ENCODE measurements at places on chromosomes 7 and 10.

DNA sequence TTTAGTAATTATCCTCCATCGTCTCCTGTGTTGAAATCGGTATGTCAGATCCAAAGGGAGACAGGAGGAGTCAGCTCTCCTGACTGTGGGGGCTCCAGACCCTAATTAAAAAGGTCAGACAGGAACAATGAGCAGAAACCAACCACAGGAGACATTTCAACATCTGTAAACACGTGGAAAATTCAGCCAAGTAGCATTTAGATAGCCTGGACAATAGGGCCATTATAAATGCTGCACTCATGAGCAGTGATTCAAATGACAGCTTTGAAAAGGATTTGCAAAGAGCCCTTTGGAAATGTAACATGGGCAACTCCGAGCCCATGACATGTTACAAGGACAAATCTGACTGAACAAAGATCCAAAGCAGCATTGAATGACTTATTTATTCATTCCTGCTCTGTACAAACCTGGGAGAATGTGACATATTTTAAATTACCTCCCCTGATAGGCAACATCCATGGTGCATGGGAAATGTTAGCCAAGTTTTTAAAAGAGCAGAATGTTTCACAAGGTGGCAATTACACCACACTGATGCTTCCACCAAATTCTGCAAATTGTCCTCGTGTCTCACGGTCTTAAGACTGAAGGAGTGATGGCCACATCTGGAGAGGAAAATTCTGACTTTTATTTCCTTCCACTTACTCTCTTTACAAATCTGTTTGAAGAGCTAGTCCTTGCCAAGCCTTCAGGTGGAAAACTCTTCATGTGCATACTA, 113.3 kb upstream of the KMT2E start:
- DNase-seq, result no peak

DNA sequence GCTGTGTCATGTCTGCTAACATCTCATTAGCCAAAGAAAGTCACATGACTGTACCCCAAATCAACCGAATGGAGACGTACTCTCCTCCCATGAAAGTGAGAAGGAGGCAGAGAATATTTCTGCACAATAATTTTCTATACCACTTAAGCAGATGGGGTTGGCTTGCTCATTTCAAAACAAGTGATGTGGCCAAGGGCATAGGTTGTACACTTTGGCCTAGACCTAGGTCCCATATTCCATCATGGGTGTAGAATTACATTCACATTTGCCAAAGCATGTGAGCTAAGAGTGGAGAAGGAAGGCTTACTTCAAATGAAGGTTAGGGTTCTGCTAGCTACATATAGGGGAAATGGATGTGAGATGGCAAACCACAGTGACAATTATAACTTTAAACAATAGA, 83.0 kb downstream of the ZNF365 start:
- DNase-seq, result no peak

DNA sequence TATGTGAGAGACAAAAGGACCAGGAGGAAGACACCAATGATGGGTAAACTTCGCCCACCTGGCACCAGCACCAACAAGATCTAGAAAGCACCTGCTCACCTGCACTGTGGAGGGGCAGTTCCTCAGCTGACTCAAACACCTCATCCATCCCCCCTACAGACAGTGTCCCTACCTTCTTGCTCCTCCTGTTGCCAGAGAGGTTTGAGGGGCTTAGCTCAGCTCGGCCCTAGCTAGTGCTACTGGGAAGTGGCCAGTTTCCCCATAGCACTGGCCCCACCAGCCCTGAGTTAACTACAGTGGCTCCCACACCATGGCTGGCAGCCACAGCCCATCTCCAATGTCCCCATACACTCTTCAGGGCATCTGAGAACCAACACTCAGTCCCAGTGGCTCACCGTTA, 70.8 kb downstream of the GRID1 start:
- no peak for DNase-seq

- DNase-seq, result no peak
Measured at GRCh38 chr10:114043532-114044246, at the start of gene ADRB1. ADRB1 (plus strand) TSS chr10:114043866; CDS start chr10:114044133, 267 bp downstream.

GRCh38 chr7:46954181-46954580, 627.7 kb downstream of the TNS3 start:
- DNase-seq, result no peak

- DNase-seq, result no peak
Measured at GRCh38 chr10:58955615-58956014, 220.8 kb upstream of the PHYHIPL start.

- DNase-seq, result peak; percentile 11
Measured at GRCh38 chr10:114024876-114025610, 18.6 kb upstream of the ADRB1 start.

DNA sequence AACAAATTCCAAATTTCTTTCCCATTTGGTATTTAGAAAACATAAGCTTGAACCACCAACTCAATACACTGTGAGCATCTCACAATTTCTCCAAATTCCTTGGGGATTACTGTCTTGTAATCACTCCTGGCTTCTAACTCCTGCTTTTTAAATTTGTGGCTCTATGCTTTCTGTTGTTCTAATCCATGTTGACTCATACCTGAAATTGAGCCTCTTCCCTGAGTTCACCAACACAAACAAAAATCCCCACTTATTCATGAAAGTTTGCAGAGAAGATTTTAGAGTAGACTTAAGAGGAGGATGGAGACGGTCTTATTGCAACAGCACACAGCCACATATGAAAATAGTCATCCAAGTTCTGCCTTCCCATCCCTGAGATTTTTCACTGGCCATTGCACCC, 252.5 kb downstream of the PTEN start:
- DNase-seq, result no peak

GRCh38 chr7:70229242-70229641, 631.0 kb downstream of the AUTS2 start:
- DNase-seq, result no peak

GRCh38 chr7:2941216-2941859, 97.2 kb upstream of the GNA12 start:
- DNase-seq, result no peak

- no peak for DNase-seq
Measured at GRCh38 chr7:55515569-55516279, 56.6 kb downstream of the VOPP1 start.

GRCh38 chr10:121244818-121245217, 353.4 kb downstream of the FGFR2 start:
- no peak for DNase-seq

- no peak for DNase-seq
Measured at GRCh38 chr10:116614796-116615195, 6.0 kb upstream of the PNLIPRP2 start.

DNA sequence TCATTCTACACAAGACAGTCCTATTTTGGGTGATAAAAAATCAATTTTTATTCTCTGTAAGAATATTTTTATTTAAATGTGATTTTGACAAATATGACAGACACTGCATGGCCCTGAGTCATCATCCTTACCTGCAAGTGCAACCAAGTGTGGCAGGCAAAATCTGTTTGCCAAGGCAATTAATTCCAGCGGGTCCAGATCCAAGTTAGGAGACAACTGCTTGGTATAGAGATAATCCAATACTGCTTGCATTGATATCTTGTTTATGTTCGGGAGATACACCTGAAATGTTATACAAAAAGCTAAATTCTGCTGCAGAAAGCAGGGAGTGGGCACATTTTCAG, 66.2 kb downstream of the RHOBTB1 start:
- DNase-seq, result no peak

DNA sequence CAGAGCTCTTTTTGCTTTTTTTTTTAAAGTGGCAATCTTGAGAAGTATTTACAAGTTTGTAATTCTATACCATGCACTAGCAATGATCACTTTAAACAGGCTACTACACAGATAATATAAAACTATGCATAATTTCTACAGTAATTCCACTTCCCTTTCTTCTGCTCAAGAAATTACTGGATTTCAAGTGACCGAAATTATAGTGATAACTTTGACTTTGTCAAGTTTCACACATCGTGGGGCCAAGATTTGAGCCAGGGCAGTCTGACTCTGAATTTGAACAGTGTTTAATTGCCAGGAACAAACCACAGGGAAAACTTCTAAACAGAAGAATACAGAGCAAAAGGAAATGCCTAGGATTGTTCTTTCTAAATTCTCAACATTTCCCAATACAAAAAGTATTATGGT, 288.3 kb upstream of the MKLN1 start:
- no peak for DNase-seq

DNA sequence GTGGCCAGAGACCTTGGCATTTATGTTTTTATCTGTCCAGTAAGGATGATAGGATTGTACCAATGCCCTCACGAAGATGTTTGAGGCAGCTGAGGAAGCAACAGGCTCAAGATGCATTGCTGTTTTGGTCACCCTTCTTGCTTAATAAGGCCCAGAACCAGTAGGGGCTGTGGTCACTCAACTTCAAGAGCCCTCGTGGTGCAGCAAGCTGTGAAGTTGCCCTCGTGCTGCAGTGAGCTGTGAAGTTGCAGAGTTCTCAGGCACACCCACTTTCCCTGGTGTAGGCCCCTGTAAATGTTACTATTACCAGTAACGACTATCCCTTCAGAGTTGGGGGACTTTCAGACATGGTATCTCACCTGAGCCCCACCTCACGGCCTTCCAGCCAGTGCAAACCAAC, 207.6 kb upstream of the LYZL1 start:
- DNase-seq, result no peak

GRCh38 chr7:116290740-116291139, 80.4 kb downstream of the TES start:
- DNase-seq, result no peak

DNA sequence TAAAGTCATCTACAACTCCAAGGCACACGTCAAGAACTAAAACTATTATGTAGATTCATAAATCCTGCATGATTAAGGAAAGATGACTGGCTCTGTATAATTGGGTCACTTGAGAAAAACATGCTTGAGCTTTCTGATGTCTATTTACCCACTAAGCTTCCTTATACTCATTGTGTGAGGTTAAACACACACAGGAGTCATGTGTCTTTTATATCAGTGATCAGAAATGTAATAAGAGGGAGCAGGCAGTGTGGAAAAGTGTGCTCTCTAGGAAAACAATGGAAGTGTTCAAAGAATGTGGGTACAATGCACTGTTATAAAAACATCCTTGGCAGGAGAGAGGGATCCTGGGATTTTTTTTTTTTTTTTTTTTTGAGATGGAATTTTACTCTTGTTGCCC, 108.6 kb upstream of the ARID5B start:
- DNase-seq, result no peak

GRCh38 chr10:8498881-8499280, 444.4 kb downstream of the GATA3 start:
- no peak for DNase-seq

GRCh38 chr10:122650331-122650730, 49.3 kb downstream of the C10orf120 start:
- DNase-seq, result no peak

- DNase-seq, result peak; percentile 1
Measured at GRCh38 chr10:91632671-91633550, at the start of gene PPP1R3C. PPP1R3C (minus strand) TSS chr10:91633071; CDS start chr10:91632969, 102 bp downstream.

DNA sequence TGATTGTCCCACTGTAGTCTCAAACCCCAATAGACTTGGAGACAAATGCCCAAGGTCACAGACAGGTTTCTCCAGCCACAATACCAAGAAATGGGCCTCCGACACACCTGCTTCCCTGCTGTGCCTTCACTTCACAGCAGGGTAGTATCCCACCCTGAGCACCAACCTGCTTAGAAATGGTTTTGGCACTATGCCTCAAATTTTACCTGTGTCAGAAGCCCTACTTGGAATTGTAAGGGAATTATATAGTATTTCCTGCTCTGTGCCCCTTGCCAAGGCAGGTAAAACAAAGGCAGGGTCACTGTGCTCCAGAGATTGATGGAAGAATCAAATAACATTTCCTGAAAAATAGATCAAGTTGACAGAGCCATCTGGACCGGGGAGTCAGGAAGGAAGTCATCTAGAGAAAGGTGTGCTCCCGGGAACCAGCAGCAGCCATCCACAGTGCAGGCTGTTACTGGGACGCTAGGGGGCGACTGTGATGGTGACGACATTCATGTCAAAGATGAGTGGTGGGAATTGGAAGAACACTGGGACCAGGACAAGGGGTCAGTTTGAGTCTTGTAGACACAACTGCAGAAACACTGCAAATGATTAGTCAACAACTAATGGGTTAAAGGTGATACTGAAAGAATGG, 117.8 kb upstream of the AKR1E2 start:
- DNase-seq, result no peak

DNA sequence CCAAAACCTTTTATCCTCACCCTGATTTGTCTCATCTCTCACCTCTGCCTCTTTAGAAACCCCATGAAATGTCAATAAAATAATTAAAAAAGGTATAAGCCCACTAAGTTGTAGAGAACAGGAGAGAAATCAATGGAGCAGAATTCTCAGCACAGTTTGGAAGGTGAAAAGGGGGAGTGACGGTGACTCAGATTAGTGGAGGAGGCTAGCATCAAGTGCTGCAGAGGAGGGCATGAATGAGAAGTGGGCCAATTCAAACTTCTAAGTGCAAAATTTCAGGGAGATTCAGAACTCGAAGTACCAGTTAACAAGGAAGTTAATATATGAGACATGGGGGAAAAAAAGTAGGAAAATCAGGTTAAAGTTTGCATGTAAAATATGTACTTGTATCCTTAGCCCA, 34.9 kb upstream of the ETV1 start:
- no peak for DNase-seq

DNA sequence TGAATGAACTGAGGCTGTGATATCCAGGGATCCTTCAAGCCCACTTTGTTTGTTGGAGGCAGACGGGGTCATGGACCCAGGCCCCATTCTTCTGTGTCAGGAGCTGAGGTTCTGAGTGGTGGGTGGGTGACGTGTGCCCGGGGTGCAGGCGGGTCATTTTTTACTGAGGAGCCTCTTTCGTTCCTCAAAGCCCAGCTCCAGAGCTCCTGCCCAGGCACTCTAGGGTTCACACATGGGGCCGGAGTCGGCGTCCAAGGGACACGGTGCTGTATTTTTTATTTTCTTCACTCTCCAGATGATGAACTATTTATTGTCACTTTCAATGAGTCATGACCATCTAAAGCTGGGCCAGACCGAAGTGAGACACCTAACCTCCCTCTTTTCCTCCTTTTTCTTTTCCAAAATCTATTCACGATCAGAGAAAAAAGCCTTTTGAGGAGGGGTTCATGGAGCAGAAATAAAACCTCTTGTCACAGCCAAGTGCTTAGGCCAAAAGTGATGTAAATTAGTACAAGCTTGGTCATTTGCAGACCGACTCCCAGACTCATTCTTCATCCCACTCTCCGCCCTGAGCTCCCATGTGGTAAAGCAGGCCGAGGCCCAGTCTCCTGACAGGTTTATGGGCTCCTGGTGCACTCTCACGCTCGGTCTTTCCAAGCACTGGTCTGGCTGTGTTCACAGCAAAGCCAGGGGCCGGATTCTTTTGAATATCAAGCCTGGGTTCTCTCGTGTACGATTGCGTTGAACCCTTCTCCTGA, 41.4 kb upstream of the PITRM1 start:
- DNase-seq, result no peak

DNA sequence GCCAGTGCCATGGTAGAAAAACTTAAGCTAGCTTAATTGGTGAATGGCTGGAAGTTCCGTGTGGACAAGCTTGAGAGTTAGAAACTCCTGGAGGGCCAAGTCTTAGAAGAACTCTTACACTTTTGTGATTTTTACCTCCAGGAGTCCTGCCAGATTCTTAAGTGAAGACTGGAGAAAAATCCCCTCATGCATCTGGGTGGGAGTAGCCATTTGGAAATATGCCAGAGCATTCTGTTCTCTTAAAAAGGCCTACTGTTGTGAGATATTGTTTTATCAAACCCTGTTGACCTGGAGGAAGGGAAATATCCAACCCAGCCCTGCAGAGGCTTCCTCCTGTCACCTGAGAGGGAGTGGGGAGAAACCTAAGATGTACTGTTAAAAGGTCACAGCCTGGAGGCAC, 17.6 kb upstream of the MCM10 start:
- DNase-seq, result no peak

GRCh38 chr10:77349226-77349625, 288.4 kb downstream of the KCNMA1 start:
- no peak for DNase-seq

Measured in stimulated activated naive CD4-positive, alpha-beta T cell (primary cell).